MG63 (cell line): ENCODE measurements at places on chromosomes 7 and 10. TPM values are rescaled to one million over a fixed set of nuclear protein-coding genes. Genes with fewer than 3 reads are reported as not detected.

GRCh38 chr10:89556600-89556999 is 21.2 kb upstream of the SLC16A12 start:
- DNase-seq: no peak

DNA sequence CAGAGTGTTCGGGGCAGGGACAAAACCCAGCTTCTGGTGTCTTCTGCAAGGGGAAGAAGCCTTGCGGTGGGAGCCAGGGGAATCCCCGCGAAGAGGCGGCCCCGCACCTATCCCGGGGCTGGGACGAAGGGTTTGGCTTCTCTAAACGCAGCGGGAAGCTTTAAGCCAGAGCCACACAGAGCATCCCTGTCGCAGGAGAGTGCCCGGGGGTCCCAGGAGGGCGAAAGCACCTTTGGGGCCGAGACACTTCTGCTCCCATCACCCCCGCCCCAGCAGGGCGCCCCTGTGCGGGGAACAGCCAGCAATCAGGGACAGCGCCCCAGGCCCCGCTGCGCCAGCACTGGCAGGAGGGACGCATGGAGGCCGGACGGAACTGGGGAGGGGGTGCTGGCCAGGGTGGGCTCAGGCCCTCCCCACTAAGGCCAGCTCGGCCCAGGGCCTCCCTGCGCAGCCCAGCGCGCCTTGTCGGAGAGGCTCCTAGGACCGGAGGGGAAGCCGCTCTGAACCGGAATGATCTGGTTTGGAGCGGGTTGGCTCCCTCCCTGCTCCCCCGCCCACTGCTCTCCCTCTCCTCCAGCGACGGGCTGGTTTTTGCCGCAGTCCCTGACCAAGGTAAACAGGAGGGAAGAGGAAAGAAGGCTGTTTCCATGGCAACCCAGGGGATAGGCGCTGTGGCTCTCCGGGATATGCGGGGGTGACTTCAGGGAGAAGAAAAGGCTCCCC is 63.9 kb downstream of the TMEM209 start:
- DNase-seq: no peak

- DNase-seq: no peak
Observed at GRCh38 chr10:67224553-67224952, 298.7 kb downstream of the LRRTM3 start.

- DNase-seq: no peak
Observed at GRCh38 chr10:16586358-16587138, 64.9 kb upstream of the C1QL3 start.

ACBD7 gene
- 1.5 and 3.9 TPM in 2 replicates for total RNA-seq

C10orf53 gene
- not detected in 2 replicates for total RNA-seq

TWIST1 gene
- total RNA-seq: 8.9 and 22.8 TPM in 2 replicates
